Astrocyte (in vitro differentiated cells and primary cell): ENCODE measurements at places on chromosomes 16 and 17. TPM values are rescaled to one million over a fixed set of nuclear protein-coding genes. Genes with fewer than 3 reads are reported as not detected.
A peak's percentile ranks its signal among the peaks of the same experiment; 100 is the strongest.

DNA sequence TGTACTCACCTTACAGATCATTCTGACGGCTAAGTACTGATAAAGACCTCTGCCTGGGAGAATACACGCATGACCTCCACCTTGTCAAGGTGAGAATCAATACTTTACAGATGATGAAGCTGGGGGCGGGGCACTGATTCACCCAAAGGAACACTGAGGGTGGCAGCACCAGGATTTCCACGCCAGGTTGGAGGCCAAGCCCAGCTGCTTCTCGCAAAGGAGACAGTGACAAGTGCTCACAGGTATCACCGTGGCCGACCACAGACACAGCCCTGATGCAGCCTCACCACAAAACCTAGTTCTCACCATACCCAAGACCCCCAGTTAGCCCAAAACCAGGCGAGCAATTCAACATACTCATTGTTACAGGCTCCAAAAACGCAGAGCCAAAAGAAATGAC, 434.2 kb downstream of the SOX9 start:
- no peak for DNase-seq

ZNF747 gene
- total RNA-seq: 5.2 and 6.6 TPM in 2 replicates

DNA sequence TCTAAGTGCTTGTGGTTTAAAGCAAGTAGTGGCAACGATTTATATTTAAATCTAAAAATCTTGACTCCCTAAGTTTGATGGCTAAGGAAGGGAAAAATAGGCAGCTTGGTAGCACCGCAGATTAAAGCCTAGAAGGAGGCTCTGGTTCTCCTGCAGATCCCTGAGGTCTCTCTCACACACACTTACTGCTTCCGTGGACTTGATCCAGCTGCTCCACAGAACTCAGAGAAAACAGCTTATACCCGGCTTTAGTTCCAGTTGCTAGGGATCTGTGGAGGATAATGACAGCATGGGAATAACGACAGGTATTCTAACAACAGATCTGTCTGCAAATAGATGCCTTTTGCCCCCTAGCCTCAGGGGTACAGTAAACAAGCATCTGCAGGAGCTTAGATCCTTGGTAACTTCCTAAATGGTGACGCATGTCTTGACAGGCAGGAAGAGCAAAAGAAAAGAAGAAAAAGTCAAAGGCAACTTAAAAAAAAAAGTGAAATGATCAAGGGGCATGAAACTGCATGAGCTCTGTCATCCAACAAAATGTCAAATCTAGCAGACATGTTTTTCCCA, 4.5 kb downstream of the WIPI1 start:
- DNase-seq: no peak

DNA sequence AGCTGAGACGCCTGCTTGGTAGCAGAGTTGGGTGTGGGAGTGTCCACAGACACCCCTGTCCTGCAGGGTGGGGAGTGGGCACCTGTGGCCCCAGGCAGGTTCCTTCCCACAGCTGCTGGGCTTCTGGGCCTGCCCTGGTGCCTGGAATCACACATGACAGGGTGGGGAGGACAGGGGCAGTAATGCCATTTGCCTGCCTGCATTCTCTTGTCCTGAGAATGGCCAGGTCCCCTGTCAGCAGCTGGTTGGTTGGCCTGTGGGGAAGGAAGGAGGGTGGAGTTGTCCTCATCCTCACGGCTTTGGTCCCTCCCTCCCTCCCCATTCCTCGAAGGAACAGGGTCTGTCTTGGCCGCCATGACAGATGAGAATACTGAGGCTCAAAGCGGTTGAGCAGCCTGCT, 5.2 kb downstream of the PRSS53 start:
- no peak for DNase-seq

- peak; percentile 18 for DNase-seq
Measured at GRCh38 chr16:78705694-78706093, 606.2 kb downstream of the WWOX start.

FOXF1 gene
- total RNA-seq: 0.07 TPM in 1 of 2 replicates, not detected in the other

GRCh38 chr16:263182-263774, 12.5 kb downstream of the RGS11 start:
- no peak for DNase-seq

- no peak for DNase-seq
Measured at GRCh38 chr17:69246202-69246601, 17.6 kb upstream of the ABCA10 start.

DNA sequence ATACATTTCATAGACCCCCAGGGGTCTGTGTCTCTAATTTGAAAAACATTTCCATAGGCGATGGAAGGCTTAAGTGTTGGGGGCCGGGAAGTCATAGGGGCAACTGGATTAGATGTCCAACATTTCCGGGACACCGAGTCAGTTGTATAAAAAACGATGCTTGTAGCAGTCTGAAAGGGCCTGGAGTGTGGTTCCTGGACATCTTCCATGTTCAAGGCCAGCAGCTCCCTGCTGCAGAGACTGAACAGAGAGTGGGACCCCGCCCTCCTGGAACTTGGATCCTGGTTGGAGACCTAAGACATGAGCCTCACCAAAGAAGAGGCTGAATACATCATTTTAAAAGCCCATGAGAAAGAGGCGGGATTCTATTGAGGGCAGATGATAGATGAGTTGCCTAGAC, 82.0 kb upstream of the ZNF423 start:
- DNase-seq: no peak

GRCh38 chr16:63749276-63749675, 1372.6 kb downstream of the CDH11 start:
- no peak for DNase-seq

SERPINF2 gene
- 0.11 and 0.29 TPM in 2 replicates for total RNA-seq

TBC1D3I gene
- 0.11 and 0.58 TPM in 2 replicates for total RNA-seq

- DNase-seq: no peak
Measured at GRCh38 chr17:34067011-34067410, 188.1 kb upstream of the CCL2 start.

ABCC12 gene
- total RNA-seq: not detected in 2 replicates

KRTAP9-3 gene
- total RNA-seq: not detected in 2 replicates

PRSS21 gene
- not detected in 2 replicates for total RNA-seq

DNA sequence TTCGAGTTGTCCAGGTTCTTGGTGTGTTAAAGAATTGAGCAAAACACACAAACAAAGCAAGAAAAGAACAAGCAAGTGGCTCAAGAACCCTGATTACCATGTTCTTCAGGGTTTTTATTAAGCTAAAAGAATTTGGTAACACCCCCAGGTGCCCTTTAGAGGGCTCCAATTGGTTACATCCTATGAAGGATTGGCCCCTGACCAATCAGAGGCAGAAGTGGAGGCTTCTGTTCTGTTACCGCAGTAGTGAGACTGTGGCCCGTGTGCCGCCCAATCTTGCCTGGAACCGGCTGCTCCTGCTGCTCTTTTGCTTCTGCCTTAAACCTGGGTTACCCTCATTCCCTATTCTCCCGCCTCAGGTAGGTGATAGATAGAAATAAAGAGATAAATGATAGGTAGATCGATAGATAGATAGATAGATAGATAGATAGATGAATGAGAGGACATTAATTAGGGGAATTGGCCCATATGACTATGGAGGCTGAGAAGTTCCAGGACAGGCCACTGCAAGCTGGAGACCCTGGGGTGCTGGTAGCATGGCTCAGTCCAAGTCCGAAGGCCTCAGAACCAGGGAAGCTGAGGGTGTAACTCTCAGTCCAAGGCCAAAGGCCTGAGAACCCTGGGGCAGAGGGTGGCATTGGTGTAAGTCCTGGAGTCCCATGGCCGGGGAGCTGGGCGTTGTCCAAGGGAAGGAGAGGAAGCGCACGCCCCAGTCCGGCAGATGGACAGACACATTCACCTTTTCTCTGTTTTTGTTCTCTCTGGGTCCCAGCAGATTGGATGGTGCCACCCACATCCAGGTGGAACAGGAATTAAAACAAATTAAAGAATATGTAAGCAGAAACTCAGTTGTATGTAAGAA, 3.5 kb upstream of the CA5A start:
- no peak for DNase-seq

- DNase-seq: no peak
Measured at GRCh38 chr17:68288804-68289203, 2.1 kb downstream of the SLC16A6 start.

GRCh38 chr16:73034374-73034773, 13.6 kb downstream of the ZFHX3 start:
- DNase-seq: no peak

OTOA gene
- total RNA-seq: 0.11 TPM in 1 of 2 replicates, not detected in the other

DNA sequence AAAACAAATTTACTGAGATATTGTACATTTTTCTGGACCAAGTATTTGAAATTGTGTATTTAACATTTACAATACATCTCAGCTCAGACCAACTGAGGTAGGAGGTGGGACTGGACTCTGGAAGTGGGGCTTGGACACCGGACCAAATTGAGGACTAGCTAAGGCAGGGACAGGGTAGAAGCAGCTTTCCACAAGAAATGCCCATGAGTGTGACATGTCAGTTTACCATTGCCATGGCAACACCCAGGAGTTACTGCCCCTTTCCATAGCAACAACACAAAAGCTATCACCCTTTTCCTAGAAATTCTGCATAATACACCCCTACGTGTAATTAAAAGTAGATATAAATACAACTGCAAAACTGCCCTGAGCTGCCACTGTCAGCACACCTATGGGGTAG, 191.5 kb upstream of the ASIC2 start:
- no peak for DNase-seq
